ENCODE measurements at places on chromosomes 7 and 10.

- DNase-seq, result no peak
These were observed 10.7 kb downstream of the SVOPL start for GRCh38 chr7:138690495-138690894.

- no peak for DNase-seq
These were observed 89.2 kb downstream of the RBM20 start for GRCh38 chr10:110733218-110733952.

DNA sequence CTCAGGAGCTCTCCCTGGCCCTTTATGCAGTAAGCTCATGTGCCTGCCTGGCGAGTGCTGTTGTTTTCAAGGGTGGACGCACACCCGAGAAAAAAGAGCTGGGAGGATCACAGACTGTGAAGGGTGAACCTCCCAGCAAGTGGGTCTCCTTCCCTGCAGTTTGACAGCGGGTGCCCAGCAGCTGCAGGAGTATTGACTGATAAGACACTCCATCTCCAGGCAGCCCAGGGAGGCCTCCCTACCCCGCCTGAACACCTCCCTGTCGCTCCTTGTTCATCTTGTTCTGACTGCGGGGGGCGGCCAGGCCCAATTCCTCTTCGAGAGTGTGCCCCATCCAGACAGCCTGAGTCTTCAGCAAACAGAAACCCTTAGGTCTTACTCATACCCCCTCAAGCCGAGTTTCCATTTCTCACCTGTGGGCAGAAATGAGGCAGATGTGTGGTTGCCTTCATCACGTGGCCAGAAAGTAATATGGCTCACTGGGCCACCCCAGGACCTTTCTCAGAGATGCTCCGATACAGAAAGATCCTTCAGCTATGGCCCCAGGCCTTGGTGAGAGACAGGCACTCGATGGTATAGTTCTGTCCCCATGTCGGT, 17.2 kb downstream of the MDH2 start:
- DNase-seq, result no peak

DNA sequence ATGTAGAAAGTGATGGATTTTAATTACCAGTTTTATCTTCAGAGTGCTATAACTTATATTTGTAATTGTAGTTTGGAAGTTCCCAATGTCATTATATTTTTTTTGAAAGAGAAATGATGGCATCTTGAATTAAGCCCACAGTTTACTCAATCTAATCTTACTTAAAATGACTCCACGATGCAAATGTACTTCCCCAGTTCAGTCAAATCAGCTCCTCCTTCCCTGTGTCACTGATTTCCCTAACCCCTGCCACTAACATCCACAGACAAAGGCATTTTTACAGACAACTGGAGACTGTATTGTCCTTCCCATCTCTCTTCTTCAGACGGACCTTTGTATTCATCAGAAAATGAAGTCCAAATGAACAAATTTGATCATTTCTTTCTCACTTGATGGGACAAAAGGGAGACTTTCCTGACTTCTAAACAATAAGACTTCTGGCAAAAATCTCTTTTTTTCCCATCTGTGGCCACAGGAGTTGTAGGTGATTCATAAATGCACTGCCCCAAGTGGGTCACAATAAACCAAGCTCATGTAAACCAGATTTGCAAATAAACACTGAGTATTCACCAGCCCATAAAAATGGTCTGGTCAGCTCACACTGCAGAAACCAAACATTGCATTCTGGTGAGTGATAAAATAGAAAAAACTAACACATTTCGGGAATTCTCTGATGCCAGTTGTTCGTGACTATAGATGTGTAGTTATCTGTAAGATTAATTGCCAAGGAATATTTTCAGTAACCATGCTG, 162.9 kb downstream of the FANK1 start:
- DNase-seq, result peak; percentile 69

- DNase-seq, result no peak
These were observed 31.5 kb downstream of the PRSS2 start for GRCh38 chr7:142802301-142802700.

DNA sequence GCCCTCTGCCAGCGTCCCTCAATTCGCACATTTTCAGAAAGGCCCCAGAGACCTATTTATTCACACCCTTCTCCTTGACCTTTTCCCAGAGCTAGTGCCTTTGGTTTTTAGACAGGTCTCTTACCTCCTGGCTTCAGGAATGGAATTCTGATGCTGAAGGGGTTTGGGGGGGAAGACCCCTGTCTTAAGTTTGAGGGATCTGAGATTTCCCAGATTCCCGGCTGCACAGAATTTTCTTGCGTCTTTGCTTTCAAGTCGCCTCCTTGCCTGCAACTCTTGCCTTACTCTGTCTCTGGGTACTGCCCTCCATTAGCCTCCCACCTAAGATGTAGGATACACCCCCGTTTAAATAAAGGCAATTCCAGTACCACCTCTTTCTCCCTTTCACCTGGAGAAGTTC, 1.9 kb downstream of the GATA3 start:
- DNase-seq, result no peak

- no peak for DNase-seq
These were observed 7.9 kb upstream of the RAPGEF5 start for GRCh38 chr7:22364900-22365299.

- DNase-seq, result no peak
These were observed 32.4 kb upstream of the BICC1 start for GRCh38 chr10:58480321-58480720.

DNA sequence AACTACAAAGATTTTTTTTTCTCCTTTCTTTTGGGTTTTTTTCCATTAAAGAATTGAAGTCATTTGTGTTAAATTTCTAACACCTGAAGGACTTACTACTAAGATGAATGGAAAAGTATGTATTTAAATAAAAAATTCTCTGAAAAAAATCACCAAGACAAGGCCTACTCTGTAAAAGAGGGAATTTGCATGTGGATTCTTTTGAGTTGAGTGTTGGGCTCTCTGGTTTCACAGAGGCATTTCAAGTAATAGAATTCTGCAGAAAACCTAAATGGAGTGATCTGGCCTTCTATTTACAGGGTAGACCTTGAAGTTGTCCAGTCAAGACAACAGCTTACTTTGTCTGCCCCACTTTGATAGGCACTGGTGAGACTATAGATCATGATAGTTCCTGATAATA, 4.1 kb downstream of the LRRC17 start:
- DNase-seq, result no peak

All from HFF-Myc (cell line).